ENCODE measurements at places on chromosomes 16 and 17. TPM values are rescaled to one million over a fixed set of nuclear protein-coding genes. Genes with fewer than 3 reads are reported as not detected.
A peak's percentile ranks its signal among the peaks of the same experiment; 100 is the strongest.

GRCh38 chr16:31079342-31079944 lies 5.2 kb downstream of the ZNF646 start:
- no peak for DNase-seq

- no peak for DNase-seq
Measured at GRCh38 chr16:52773026-52773425, 226.1 kb upstream of the TOX3 start.

GRCh38 chr16:11907160-11907970 lies 8.4 kb downstream of the GSPT1 start:
- DNase-seq = no peak

DNA sequence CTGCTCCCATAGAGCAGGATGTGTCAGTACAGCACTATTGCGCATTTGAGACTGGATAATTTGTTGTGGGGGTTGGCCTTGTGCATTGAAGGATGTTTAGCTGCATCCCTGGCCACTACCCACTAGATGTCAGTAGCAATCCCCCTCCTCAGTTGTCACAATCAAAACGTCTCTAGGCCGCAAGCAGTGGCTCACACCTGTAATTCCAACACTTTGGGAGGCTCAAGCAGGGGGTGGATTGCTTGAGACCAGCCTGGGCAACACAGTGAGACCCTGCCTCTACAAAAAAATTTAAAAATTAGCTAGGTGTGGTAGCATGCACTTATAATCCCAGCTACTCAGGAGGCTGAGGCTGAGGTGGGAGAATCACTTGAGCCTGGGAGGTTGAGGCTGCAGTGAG lies 48.4 kb downstream of the CENPV start:
- DNase-seq = no peak

GRCh38 chr16:47461598-47462266 lies 601 bp downstream of the PHKB start:
- peak; percentile 6 for DNase-seq

DNA sequence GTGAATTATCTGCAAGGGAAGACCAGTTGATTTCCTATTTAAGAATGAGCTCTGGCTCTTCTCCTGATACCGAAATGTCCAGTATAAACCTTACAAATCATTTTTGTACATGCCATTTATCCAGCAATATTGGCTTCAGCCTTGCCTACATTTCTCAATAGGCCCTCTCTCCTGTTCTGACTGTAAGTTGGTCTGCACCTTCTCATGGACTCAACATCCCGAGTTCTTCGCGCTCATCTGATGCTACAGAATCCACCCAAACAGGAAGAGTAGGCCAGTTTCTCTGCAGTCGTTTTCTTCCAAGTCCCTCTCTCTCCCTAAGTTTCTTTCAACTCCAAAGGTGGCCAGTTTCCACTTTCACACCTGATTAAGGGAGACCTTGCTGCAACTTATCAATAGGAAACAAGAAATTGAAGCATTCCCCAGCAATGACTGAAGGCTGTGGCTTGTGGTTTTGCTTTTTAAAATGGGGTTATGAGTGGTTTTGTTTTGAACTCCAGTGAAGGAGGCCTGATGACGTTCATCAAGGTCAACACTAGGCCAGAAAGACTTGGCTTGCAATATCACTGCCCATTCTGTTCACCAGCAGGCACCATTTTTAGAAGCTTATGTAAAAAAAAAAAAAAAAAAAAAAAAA lies 383.0 kb downstream of the MAF start:
- no peak for DNase-seq

DNA sequence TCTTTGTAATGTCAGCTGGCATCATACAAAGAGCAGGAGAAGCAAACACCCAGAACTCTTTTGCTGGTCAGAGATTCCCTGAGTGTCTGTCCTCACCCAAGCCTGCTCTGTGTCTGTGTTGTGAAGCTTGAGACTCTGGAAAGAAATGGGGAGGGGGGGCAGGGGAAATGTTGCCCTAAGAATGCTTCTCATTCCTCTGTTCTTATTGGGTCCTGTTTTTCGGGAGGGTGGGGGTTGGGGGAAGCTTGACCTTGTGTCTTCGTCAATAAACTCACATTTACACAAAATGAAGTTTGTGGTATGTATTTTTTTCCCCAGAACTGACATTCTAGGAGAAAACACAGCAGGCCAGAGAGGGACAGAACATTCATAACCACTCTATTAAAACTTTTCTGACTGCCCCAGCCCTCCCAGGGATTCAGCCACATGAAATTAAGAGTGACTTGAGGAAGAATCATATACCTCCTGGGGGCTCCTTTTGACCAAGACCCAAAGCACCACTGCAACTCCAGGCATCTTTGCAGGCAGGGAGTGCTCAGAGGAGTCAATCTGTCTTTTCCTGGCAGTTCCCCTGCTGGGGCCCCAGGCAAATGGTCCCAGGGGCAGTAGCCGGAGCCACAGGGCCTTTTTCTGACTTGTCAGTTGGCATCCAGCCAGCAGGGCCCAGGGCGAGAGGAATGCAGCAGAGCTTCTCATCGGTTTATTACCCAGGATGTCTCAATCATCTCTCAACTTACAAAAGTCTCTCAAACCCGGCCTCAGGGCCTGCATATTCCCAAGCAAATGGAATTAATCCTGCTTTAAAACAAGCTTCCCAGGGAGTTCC lies 5.1 kb upstream of the RASL10B start:
- no peak for DNase-seq

- no peak for DNase-seq
Measured at GRCh38 chr16:88375996-88376834, 6.5 kb upstream of the ZNF469 start.

- DNase-seq = no peak
Measured at GRCh38 chr16:46727184-46727583, 21.0 kb downstream of the MYLK3 start.

GRCh38 chr16:27317320-27317719 lies 3.5 kb downstream of the IL4R start:
- DNase-seq = no peak

- DNase-seq = no peak
Measured at GRCh38 chr16:88463411-88463810, 10.3 kb downstream of the ZFPM1 start.

DNA sequence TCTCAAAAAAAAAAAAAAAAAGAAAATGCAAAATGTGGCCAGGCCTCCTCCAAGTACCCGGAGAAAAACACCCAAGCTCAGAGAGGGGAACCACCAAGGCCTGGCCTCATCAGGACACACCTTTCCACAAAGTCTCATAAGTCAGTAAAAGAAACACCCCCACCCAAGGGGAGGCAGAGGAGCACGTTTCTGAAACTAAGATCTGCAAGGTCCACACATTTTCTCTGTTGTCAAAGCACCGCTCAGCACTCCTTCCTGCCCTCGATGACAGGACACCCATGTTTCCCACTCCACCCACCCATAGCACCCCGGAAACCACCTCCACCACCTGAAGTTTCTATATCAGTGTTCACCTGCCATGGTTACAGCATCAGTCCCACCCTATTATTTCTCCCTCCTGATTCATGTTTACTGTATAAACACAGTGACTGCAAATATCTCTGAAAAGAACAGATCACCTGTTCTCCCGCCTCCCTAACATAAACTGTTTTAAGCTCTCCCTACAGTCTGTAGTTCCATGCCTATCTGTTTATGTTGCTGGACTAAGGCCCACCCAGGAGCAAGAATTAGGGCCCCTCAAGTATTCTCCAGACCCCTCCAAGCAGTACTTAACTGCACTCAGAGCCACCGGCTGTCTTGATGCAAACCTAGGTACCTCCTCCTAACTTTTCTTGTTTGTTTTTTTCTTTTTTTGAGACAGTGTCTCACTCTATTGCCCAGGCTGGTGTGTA lies 2.0 kb downstream of the CORO7 start:
- DNase-seq = peak; percentile 71

GRCh38 chr17:77686903-77687302 lies 271.6 kb upstream of the TNRC6C start:
- no peak for DNase-seq

- DNase-seq = no peak
Measured at GRCh38 chr16:89090182-89090630, 3.4 kb upstream of the ACSF3 start.

The HES7 gene
- total RNA-seq = 7.5 TPM

GRCh38 chr17:51059781-51060180 lies 60.9 kb downstream of the SPAG9 start:
- DNase-seq = no peak

DNA sequence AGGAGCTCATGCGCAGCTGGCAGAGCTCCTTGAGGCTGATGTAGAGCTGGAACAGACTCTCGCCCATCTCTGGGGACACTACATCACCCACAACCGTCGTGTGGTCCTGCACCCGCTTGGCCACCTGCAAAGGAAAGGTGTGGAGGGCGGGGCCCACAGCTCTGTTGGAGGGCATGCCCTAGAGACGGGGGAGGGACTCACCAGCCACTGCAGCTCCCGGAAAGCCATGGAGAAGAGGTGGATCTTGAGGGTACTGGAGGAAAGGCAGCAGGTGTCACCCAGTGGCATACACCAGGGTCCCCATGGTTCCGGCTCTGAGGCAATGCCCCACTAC lies 8.6 kb downstream of the UNC13D start:
- DNase-seq = no peak

GRCh38 chr17:40980596-40980995 lies 3.5 kb downstream of the KRT40 start:
- DNase-seq = no peak

The TAT gene
- not detected for total RNA-seq

The TMEM238L gene
- not detected for total RNA-seq

The PIRT gene
- total RNA-seq = not detected

The KCNJ18 gene
- total RNA-seq = not detected

GRCh38 chr16:87278191-87279093 lies 38.8 kb downstream of the C16orf95 start:
- DNase-seq = peak; percentile 65

The CYBC1 gene
- total RNA-seq = 205 TPM

The KRT12 gene
- not detected for total RNA-seq

The DPEP3 gene
- total RNA-seq = 0.19 TPM

The USH1G gene
- total RNA-seq = not detected

GRCh38 chr17:82287868-82288801 lies 14.6 kb upstream of the CSNK1D start:
- DNase-seq = no peak

The ZP2 gene
- not detected for total RNA-seq

The ASGR2 gene
- total RNA-seq = not detected

The TLCD3B gene
- total RNA-seq = 14.1 TPM

The WNK4 gene
- 0.56 TPM for total RNA-seq

DNA sequence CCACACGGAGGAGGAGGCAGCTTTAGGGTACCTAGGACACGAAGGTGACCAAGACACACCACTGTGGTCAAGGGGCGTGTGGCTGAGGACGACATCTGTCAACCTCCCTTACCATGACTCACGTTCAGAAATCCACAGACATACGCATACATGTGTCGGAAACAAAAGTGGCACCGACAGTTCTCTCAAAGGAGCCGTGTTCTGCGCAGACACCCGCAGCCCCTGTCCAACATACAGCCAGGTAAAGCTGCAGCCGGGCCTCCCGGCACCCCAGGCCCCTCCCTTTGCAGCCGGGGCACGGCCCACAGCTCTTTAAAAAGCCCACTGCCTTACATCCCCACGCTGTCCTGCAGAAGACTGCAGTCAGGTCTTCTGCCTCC lies 40.5 kb upstream of the KLHDC4 start:
- DNase-seq = no peak

DNA sequence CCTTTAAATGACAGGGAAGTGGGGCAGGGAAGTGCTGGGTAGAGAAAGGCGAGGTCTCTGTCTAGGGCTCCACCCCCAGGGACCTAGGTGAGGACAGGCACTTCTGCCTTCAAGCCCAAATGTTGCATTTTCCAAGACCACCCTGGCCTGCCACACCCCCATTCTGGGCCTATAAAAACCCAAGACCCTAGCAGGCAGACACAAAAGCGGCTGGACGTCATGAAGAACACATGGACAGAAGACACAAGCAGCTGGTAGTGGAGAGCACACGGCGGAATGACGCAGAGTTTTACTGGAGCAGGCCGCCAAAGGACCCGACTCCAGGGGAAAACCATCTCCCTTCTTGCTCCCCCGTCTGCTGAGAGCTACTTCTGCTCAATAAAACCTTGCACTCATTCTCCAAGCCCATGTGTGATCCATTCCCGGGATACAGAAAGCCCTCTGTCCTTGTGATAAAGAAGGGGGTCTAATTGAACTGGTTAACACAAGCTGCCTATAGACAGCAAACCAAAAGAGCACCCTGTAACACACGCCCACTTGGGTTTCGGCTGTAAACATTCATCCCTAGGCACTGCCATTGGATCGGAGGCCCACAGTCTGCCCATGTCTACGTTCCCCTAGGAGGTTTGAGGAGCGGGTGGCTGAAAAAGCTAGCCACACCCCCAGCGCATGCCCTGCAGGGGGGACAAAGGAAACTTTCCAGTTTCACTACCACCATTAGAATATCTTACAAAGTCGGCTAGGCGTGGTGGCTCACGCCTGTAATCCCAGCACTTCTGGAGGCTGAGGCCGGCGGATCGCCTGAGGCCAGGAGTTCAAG lies 622.2 kb upstream of the SALL1 start:
- DNase-seq = no peak

The TBC1D3H gene
- not detected for total RNA-seq

DNA sequence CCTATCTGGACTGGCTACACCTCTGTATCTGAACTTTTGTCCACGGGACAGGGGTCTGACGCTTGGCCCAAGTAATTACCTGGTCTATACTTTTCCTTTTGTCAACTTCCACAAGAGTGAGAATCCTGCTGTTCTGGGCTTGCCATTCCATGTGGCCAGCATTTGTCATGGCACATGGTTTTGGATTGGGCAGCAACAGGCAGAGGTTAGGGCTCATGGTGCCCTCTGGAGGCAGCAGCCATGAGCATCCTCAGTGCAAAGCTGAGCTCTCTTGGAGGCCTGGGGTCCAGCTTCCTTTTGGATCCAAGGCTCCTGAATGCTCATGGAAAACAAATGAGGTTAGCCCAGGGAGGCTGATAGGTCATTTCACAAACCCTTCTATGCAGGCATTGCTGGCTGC lies 7.5 kb upstream of the EDC4 start:
- DNase-seq = no peak

The ACBD4 gene
- 12.9 TPM for total RNA-seq

GRCh38 chr17:17769869-17770631 lies 66.7 kb downstream of the SREBF1 start:
- no peak for DNase-seq

DNA sequence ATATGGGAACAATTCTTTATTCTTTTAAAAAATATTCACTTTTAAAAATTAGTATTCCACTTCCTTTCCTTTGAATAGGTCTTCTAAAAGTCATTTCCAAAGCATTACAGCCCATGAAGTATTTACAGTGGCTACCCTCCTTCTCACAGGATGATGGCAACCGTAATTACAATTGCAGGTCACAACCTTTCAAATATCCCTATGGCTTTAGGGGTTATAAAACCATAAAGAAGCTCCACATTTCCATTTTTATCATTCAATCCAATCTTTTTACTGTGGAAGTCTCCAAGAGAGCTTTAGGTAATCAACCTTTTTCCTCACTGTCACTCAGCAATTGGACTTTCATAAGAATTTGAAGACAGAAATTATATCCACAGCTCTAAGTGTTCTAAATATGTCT lies 488.9 kb upstream of the CA10 start:
- DNase-seq = no peak

- no peak for DNase-seq
Measured at GRCh38 chr16:83404261-83404660, 403.5 kb upstream of the HSBP1 start.

The LRRC3C gene
- not detected for total RNA-seq

GRCh38 chr16:727291-727977 lies 528 bp downstream of the HAGHL start:
- DNase-seq = no peak

The GPR139 gene
- total RNA-seq = not detected

Measured in activated naive CD4-positive, alpha-beta T cell treated with anti-CD3 and anti-CD28 coated beads, Interleukin-2, amount 50 U/mL, for 72 hours (primary cell).